NB4 (cell line): ENCODE measurements at places on chromosomes 12 and 14.

DNA sequence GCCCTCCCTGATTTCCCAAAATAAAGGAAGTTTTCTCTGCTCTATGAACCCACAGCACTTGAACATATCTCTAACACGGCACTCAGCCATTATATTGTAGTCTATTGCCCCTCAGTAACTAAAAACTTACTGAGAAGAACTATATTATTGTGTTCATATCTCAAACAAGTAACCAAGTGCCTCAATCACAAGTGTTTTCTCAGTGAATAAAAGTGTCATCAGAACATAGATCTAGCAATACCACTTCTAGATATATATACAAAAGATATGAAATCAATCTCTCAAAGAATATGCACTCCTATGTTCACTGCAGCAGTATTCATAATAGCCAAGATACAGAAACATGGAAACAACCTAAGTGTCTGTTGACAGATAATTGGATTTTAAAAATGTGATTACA is 138.1 kb downstream of the NELL2 start:
- DNase-seq, result no peak

GRCh38 chr12:56338308-56339157 is at the start of gene IL23A:
Gene IL23A, plus strand, starts transcription at chr12:56338884. Its CDS starts 161 bp downstream, at chr12:56339045.
- DNase-seq, result no peak

DNA sequence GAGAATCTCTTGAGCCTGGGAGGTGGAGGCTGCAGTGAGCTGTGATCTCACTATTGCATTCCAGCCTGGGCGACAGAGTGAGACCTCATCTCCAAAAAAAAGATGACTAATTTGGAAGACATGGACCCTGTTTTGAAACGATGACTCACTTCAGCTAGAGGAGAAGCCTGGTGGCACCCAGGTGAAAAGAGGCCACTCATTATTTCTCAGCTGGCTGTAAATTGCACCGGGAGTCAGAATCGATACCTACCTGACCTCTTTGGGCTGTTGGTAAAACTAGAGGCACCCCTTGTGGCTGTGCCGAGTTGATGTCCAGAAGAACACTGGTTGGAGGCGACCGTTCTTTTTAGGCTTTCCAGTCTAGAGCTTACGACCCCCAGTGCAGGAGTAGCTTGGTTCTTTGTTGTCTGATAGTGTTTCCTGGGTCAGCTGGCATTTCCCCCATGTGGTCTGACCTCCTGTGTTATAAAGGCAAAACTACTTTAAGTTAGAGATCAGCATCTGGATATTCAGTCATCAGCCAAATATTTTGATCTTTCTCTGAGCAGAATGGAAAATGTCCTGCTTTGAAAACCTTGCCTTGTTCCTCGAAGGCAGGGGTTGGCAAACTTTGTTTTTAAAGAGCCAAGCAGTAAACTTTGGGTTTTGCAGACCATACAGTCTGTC is 93.2 kb downstream of the CHST11 start:
- no peak for DNase-seq

- DNase-seq, result no peak
Observed at GRCh38 chr12:31589598-31589903, 1.4 kb downstream of the DENND5B start.

- no peak for DNase-seq
Observed at GRCh38 chr12:128519426-128519825, 252.5 kb downstream of the TMEM132C start.

GRCh38 chr14:102751088-102751487 is 26.2 kb upstream of the TRAF3 start:
- DNase-seq, result no peak
